Stimulated activated CD4-positive, alpha-beta T cell treated with anti-CD3 and anti-CD28 coated beads, Interleukin-15, amount 100 ng/mL, for 24 hours (primary cell): ENCODE measurements at places on chromosomes 1 and 21.

GRCh38 chr1:220810179-220810653 is 23.5 kb downstream of the MTARC1 start:
- DNase-seq = peak; percentile 80

GRCh38 chr1:188386666-188387065 is 1557.9 kb downstream of the PLA2G4A start:
- DNase-seq = no peak

DNA sequence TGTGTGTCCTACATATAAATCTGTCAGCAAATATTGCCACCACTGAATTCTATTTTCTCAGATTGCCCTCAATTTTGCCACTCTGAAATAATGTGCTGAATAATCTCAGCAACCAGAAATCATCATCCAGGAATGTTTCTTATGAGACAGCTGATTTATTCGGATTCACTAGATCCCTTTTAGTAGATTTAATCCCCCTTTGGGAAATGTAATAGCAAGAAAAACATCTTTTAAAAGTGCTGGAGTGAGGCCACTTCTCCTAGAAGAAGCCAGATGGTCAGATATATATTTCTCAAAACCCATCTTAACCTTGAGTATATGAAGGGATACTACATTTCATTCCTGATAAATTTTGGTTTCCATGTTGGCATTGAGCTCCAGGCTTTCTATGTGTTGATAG is 327.7 kb downstream of the SMYD3 start:
- DNase-seq = no peak

DNA sequence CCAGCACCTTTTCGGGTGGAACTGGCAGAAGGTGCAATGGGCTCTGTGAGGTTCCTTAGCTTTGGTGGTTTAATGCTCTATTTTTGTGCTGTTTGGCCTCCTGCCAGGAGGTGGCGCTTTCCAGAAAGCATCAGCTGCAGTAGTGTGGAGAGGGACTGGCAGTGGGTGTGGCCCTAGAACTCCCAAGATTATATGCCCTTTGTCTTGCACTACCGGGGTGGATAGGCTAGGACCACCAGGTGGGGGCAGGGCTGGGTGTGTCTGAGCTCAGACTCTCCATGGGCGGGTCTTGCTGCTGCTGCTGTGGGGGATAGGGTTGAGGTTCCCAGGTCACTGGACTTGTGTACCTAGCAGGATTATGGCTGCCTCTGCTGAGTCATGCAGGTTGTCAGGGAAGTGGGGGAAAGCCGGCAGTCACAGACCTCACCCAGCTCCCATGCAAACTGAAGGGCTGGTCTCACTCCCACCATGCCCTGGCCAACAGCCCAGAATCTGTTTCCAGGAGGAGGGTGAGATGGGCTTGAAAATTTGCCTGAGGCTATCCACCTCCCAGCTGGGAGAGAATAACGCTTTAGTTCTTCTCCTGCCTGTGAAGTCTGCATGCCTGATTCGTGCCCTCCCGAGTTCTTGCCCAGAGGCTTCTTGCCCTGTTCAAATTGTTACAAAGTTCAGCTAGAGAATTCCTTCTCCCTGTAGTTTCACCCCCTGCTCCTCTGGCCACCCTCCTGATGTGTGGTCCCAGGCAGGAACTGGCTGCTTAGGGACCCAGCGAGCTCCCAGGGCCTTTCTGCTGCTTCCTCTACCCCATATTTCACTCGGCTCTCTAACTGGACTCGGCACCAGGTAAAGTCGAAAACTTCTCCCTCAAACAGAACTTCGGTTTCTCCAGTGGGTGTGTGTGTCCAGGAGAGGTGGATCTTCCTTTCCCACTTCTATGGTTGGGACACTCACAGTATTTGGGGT is 76.5 kb upstream of the BTG3 start:
- DNase-seq = peak; percentile 69

DNA sequence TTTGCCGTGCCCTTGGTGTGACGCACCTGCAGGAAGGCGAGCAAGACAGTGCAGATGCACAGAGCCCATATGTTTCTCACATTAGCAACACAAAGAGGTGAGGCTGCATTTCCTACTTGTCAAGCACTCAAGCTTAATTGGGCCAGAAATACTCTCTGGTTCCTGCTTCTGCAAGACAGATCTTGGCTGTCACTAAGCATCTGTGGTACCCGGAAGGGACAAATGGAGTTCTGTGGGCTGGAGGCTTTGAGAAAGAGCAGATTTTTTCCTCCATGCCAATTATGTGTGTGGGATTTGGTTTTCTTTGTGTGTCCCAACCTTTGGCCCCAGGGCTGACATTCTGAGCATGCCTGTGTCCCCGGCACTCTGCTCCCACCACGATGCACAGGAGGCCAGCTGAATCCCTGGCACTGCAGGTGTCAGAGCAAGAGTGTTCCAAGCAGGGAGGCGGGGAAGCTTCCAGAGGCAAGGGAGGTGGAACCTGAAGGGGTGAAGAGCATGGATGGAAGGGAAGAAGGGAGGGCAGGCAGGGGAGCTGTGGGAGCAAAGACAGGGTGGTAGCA is 52.0 kb upstream of the STUM start:
- no peak for DNase-seq

DNA sequence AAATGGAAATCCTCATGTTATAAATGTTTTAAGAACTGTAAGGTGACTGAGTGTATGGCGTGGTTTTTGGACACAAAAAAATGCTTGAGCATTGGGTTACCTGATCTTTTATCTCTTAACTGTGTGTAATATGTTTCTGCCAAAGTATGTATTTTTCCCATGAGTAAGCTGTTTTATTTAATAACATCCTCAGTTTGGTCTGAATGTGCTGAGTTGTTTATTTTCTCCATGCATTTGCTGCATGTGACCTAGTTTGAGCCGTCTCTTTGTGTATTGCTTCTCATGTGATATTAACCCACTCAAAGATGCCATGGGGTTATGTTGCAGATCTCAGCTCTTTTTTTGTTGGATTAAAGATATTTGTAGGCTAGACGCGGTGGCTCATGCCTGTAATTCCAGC is 6.1 kb upstream of the LYPLA2 start:
- no peak for DNase-seq

DNA sequence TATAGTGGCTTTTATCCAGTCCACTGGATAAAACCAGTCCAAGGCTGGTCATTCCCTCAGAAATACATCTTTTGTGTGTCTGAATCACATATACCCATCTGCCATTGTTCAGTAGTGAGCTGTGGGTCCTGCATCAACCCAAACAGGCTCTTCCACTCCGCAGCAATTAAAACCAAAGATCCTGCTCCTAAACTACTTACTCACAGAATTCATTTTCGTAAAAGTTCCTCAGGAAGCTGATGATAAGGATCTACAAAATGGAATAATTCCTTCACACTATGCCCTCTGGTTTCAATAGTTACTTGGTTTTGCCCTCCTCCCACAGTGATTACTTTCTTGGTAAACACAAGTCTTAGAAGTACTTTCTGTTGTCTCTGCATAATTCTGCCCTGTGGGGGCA is 5.1 kb upstream of the MFSD2A start:
- DNase-seq = no peak

GRCh38 chr1:27307874-27308598 is 13.9 kb upstream of the TMEM222 start:
- no peak for DNase-seq

DNA sequence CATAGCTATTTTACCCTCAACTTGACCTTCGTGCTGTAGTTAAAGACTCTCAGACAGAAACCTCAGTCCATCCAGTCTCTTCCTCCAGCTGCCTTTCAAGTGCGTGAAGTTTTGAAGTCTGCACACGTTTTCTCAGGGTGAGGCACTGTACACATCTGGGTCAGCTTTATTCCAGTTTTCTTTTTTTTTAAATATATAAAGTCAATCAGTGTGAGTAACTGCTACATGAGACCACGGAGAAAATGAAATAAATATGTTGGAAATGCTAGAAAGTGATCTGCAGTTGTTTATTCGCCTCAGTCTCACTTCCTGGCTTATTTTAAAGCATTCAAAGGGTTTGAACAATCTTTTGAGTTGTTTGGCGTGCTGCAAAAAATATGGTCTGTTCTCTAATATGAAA is 135.7 kb downstream of the ROR1 start:
- DNase-seq = no peak

- DNase-seq = no peak
These were observed 113.6 kb upstream of the TMPRSS2 start for GRCh38 chr21:41621513-41621912.

GRCh38 chr21:29938776-29939103 is 1.1 kb downstream of the GRIK1 start:
- DNase-seq = no peak

GRCh38 chr1:238951809-238952208 is 434.6 kb upstream of the CHRM3 start:
- no peak for DNase-seq

- DNase-seq = no peak
These were observed 154.0 kb downstream of the RWDD3 start for GRCh38 chr1:95388031-95388430.

GRCh38 chr1:1989789-1990188 is 13.8 kb downstream of the CFAP74 start:
- DNase-seq = no peak

DNA sequence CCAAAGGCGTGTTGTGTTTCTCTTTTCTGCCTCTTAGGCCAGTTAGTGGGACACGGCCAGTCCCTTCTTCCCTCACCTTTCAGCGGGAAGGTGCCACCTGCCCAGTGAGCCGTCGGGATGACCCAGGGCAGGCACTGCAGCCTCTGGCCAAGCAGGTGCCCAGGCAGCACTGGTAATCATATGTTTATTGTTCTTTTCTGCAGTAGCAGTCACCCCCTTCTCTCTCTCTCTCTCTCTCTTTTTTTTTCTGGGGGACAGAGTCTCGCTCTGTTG is 38.2 kb downstream of the CRYAA start:
- no peak for DNase-seq

- no peak for DNase-seq
These were observed 263.0 kb downstream of the TNR start for GRCh38 chr1:175480343-175480822.
